CD8-positive, alpha-beta memory T cell (primary cell): ENCODE measurements at places on chromosomes 5 and 9.

DNA sequence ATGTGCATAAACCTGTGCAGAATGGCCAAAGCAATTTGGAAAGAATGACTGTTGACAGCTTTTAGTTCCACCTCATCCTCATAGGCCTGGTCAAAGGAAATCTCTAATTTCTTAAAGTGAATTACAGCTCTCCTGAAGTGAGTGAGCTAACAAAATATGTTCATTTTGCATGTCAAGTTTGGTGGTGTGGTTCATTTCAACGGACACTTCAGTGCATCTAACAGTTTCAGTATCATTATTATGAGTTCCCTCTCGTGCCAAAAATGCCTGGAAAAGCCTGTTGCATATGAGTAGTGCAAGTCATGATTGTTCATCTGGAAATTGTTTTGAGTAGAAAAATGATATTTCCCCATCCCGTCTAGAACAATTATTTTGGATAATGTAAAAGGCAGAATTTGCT is 53.2 kb upstream of the HMHB1 start:
- no peak for DNase-seq

DNA sequence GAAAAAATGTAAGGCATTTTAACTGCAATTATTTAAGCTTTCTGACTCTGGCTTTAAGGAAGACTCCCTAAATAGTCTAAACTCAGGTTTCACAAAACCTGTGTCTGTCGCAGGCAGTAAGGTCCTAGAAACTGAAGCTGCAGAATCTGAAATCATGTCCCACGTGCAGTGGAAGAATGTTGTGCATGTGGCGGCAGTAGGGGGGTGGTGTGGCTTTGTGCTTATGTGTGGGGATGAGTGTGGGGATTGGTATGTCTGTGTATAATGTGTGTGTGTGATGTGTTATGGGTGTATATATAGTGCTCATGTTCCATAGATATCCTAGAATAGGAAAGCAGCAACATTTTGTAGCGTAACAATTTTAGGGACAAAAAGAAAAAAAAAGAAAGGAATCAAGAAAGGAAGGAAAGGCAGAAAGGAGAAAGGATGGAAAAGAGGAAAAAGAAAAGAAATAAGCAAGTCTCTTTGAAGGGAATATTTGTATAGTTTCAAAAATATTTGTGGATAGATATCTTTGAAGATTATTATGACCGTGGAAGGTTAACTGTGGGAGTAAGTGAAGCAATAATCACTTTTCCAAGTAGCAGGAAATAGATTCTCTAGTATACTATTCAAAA is 6.6 kb downstream of the ANKDD1B start:
- DNase-seq, result no peak

DNA sequence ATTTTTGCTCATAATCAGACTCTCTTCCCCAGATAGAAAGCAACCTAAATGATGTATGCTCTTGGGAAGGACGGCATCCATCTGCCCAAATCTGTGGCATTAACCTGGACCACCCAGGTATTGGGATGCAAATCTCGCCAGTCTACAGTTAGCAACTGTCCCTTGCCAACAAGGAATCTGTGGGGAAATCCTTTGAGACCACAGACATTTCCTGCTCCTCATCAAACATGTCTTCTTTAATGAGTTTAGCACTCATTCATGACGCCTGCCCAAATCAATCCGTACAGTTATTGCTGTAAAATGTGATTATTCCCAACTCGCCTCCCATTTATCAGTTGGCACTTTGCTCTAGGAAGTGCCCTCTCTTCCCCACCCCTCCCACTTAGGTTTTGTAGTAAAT is 7.8 kb downstream of the ROR2 start:
- no peak for DNase-seq

GRCh38 chr9:116182876-116183275 is 29.3 kb downstream of the PAPPA start:
- DNase-seq, result no peak

DNA sequence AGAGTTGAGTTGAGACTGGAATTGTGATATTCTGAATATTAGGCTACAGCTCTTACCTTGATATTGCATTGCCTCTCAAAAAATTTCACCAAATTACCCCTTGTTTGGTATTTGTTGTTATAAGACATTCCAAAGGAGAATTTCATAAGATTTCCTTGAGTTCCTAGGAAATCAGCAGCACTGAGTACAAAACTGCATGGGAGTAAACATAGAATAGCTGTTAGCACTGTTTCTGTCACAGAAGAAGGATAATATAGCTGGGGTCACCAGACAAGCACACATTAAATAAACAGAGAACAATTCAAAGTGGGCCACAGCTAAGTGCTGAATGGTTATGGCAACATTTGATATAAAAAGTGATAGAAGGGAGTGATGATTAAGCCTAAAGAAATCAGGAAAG is 724.3 kb downstream of the PRELID2 start:
- no peak for DNase-seq

GRCh38 chr5:148687427-148687826 is 33.1 kb upstream of the HTR4 start:
- no peak for DNase-seq

- DNase-seq, result no peak
These were observed 17.3 kb downstream of the LNPEP start for GRCh38 chr5:96952974-96953730.

DNA sequence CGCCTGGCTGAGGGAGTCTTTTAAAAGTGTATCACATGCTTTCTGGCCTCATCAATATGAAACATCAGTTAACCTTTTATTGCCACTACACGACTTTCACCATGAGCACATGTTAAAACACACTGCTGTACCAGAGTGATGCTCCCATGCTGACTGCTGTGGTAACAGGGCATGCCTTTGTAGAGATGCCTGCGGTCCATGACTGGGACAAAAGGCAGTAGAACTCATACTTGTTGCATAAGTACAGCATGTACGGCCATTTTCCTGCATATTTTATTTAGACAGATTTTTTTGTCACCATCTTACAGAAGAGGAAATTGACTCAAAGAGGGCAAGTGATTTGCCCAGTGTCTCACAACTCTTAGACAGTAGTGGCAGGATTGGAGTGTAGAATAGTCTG is 105.7 kb upstream of the ADAMTSL1 start:
- DNase-seq, result no peak

GRCh38 chr5:143143973-143144372 is 259.5 kb downstream of the NR3C1 start:
- no peak for DNase-seq

- no peak for DNase-seq
These were observed 43.5 kb upstream of the DNAH5 start for GRCh38 chr5:13987843-13988464.

GRCh38 chr5:14142202-14142826 is 828 bp upstream of the TRIO start:
- DNase-seq, result no peak

GRCh38 chr5:38528162-38528703 is 28.2 kb downstream of the LIFR start:
- no peak for DNase-seq

GRCh38 chr9:75130621-75131230 is 42.4 kb downstream of the OSTF1 start:
- no peak for DNase-seq

DNA sequence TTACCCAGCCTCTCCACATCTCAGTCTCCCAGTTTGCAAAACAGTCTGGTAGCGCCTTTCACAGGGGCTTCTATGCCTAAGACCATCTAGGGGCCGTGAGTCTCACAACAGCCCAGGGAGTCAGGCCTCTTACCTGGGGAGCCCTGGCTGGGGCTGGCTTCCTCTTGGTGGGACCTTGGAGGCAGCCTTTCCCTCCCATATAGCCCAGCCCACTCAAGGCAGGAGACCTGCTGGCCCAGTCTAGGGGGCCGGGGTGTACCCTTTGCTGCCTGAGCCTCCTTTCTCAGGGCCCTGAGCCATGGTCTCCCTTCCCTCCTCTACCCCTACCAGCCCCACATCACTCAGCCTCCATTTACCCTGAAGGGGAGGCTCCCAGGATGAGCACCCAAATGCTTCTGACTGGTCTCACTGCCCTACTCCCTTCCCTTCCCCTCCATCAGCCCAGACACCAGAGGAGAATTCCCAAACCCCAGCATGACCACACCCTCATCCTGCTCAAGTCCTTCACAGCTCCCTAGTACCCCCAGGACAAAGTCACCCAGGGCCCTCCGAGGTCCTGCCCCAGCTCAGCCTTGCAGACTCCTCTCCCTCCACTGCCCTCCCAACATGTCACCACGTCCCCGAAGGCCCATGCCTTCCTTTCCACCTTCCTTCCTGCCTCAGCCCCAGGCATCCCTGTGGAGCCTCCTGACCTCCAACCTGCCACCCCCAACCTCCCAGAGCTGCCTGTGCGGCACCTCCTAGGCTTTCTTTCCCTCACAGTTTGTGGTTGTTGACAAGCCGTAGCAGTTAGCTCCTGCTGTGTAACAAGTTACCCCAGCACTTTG is 55.3 kb downstream of the BARX1 start:
- no peak for DNase-seq

DNA sequence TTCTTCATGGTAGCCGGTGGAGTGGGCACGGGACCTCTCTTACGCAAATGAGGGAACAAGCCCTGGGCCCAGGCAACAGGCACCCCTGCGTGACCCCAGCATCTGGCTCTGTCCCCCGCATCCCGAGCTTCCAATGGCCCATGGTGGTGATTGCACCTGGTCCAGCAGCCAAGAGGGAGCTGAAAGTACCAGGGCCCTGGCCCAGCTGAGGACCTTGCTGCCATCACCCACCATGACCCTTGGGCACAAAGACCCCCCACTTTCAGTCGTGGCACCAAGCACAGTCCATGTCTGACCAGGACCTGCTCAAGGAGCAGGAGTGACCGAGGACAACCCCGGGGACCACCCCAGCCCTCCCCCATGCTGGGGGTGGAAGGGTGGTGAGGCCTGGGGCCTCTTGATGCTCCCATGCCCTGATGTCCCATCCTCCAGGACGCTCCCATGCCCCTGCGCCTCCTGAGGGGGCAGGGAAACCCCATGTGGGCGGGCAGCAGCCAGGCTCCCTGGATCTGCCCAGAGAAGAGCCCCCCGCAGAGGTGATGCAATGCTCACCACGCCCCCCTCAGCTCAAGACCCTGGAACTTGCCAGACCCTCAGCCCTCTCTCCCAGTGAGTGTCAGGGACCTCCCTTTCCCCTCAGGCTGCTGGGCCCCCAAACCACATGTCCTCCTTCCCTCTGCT is 123.9 kb downstream of the ADAMTS2 start:
- no peak for DNase-seq

DNA sequence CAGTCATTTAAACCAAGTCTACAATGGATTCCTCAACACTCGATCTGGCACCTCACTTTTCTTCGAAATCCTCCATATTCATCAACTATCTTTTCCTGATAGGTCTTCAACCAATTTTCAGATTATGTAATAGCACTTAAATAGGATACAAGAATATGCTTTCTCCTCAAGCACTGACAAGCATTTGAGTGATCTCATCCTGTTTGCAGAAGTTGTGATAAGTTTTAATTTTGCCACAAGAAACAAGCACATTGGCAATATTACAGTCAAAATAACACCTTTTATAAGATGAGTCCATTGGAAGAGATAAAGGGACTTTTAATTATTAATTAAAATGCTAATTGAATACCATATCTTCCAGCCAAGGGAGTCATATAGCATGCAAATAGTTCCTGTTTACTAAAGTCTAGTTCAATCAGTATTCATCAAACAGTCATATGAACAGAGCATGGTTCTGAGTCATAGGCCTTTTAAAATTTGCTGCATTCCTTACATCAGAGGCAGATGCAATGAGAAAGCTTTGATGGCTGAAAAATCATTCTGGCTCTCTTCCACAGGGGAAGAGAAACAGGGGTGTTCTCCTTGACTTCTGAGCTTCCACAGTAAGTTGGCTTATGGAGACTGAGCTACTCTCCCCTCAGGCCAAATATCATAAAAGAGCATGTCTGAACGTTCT is 32.7 kb upstream of the ZCCHC9 start:
- no peak for DNase-seq
